ENCODE measurements at places on chromosomes 12 and 14.

- no peak overlapping the region for H3K27ac ChIP-seq
- H3K4me3 ChIP-seq: no peak overlapping the region
- no peaks in the 10 kb centered on the region for H3K27me3 ChIP-seq
- H3K36me3 ChIP-seq: no peaks in the 10 kb centered on the region
- DNase-seq: no peak
These were observed 10.4 kb upstream of the OSBPL8 start for GRCh38 chr12:76569685-76570604.

DNA sequence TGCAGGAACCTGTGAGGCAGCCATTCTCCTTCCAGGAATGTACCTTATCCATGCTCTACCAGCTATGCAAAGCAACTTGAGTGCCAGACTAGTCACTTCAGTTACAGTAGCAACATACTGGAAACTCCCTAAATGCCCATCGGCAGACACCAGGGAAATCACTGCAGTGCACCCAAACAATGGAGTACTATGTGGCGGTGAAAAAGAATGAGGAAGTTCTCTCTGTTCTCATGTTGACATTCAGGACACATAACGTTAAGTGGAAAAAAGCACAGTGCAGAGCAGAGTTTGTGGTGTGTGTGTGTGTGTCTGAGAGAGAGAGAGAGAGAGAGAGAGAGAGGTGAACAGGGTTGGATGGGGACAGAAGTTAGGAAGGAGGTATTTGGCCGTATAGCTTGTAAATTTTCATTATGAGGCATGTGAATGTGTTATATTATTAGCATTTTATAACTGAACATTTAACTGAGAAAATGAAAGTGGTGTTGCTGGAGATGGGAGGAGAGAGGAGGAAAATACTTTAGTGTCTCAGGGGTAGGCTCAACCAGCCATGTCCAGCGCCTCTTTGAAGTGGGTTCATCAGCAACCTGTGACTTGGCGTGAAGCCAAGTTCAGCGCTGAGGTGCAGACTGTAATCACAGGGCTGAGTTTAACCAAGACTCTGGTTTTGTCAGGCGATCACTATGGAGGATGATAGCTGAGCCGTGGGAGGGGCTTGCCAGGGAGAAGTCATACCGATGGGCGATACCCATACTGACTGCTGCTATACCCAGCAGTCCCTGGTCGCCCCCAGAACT lies 17.3 kb downstream of the TNFAIP2 start:
- H3K4me3 ChIP-seq: no peak overlapping the region
- H3K27me3 ChIP-seq: no peaks in the 10 kb centered on the region
- no peaks in the 10 kb centered on the region for H3K4me1 ChIP-seq
- H3K36me3 ChIP-seq: no peaks in the 10 kb centered on the region

GRCh38 chr12:24899503-24900075 lies 49.3 kb downstream of the BCAT1 start:
- H3K4me1 ChIP-seq: peaks cover 30% of the 10 kb centered on the region
- DNase-seq: no peak

GRCh38 chr14:65471038-65471878 lies 58.7 kb downstream of the FUT8 start:
- H3K4me3 ChIP-seq: no peak overlapping the region
- no peaks in the 10 kb centered on the region for H3K27me3 ChIP-seq
- DNase-seq: no peak
- no peaks in the 10 kb centered on the region for H3K36me3 ChIP-seq
- H3K27ac ChIP-seq: no peak overlapping the region

- peak overlapping the region; percentile 22 for H3K27ac ChIP-seq
- H3K4me3 ChIP-seq: no peak overlapping the region
- no peaks in the 10 kb centered on the region for H3K4me1 ChIP-seq
- no peak for DNase-seq
These were observed 14.1 kb downstream of the PRKAB1 start for GRCh38 chr12:119681728-119682638.

GRCh38 chr12:7142809-7143465 lies 12.8 kb downstream of the CLSTN3 start:
- H3K4me3 ChIP-seq: no peak overlapping the region
- H3K27ac ChIP-seq: no peak overlapping the region
- H3K36me3 ChIP-seq: no peaks in the 10 kb centered on the region
- no peaks in the 10 kb centered on the region for H3K4me1 ChIP-seq
- no peak for DNase-seq

DNA sequence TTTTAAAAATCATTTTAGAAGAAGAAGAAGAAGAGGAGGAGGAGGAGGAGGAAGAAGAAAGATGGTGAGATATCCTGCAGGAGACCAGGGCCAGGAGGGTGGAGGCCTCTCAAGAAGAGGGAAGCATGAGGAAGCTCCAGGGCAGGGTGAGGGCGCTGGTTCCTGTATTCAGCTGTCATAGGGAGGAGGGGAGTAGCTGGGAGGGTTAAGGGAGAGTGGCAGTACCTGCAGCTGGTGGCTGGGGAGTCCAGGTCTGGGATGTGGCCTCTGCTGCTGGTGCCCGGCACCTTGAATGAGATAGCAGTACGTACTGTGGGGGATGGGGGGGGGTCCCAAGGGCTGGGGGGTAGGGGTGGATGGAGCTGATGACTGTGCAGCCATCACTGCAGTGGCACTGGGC lies 9.8 kb downstream of the RBP5 start:
- H3K27me3 ChIP-seq: no peaks in the 10 kb centered on the region
- no peaks in the 10 kb centered on the region for H3K4me1 ChIP-seq
- H3K36me3 ChIP-seq: no peaks in the 10 kb centered on the region

- no peak for DNase-seq
- H3K36me3 ChIP-seq: peaks cover 93% of the 10 kb centered on the region
- no peaks in the 10 kb centered on the region for H3K27me3 ChIP-seq
- H3K27ac ChIP-seq: peak overlapping the region; percentile 11
These were observed 8.6 kb downstream of the LDHB start for GRCh38 chr12:21649034-21649433.

DNA sequence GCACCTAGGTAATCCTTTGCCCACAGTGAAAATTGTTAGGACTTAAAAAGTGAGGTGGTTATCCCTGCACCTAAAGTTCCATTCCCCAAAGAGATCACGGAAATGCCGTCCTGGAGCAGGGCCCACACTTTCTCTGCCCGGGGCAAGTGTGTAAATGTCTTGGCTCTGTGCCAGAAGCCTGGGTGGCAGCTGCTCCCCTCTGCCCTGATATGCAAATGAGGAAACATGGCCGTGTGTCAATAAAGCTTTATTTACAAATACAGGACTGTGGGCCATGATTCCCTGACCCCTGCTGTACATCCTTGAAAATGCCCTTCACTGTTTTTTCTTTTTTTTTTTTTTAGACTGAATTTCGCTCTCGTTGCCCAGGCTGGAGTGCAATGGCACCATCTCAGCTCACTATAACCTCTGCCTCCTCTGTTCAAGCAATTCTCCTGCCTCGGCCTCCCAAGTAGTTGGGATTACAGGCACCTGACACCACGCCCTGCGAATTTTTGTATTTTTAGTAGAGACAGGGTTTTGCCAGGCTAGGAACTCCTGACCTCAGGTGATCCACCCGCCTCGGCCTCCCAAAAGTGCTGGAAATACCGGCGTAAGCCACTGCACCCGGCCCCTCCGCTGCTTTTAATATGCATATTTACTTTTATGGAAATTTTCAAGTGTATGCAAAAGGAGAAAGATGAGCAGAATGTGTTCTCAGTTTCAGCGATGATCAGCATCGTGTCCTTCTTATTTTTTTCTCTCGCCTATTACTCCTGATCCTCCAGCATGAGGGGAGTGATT lies 75.5 kb downstream of the GALNT9 start:
- H3K36me3 ChIP-seq: no peaks in the 10 kb centered on the region
- no peak overlapping the region for H3K27ac ChIP-seq
- no peaks in the 10 kb centered on the region for H3K27me3 ChIP-seq
- peaks cover 5% of the 10 kb centered on the region for H3K4me1 ChIP-seq

- no peak overlapping the region for H3K4me3 ChIP-seq
- H3K36me3 ChIP-seq: no peaks in the 10 kb centered on the region
These were observed 40.3 kb upstream of the RCOR1 start for GRCh38 chr14:102551995-102552705.

DNA sequence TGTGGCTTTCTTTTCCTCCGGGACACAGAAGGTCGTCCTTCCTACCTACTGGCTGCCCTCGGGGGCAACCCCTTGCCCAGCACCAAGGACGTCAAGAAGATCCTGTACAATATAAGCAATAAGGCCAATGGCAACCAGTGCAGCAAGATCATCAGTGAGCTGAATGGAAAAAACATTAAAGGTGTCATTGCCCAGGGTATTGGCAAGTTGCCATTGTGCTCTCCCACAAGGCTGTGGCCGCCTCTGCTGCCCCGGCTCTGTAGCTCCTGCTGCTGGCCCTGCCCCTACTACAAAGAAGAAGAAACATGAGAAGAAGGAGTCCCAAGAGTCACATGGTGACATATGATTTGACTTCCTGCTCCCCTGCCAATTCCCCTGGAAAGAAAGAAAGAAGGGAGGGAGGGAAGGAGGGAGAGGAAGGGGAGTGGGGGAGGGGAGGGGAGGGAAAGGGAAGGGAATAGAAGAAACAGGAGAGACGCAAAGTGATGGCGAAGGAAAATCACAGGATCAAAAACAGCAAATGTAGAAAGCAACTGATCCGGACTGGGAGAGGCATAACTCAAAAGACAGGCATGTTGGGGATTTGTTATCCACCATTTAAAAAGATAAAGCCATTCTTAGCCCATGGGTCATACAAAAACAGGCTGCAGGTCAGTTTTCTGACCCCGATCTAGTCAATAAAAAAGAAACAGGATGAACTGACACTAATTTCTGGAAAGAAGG lies 61.3 kb upstream of the RESF1 start:
- H3K4me1 ChIP-seq: peaks cover 6% of the 10 kb centered on the region
- H3K27ac ChIP-seq: no peak overlapping the region
- peak; percentile 61 for DNase-seq
- H3K36me3 ChIP-seq: no peaks in the 10 kb centered on the region
- H3K27me3 ChIP-seq: no peaks in the 10 kb centered on the region
- H3K4me3 ChIP-seq: no peak overlapping the region

- no peak overlapping the region for H3K27ac ChIP-seq
- DNase-seq: no peak
- no peak overlapping the region for H3K4me3 ChIP-seq
- H3K27me3 ChIP-seq: no peaks in the 10 kb centered on the region
- no peaks in the 10 kb centered on the region for H3K4me1 ChIP-seq
These were observed 161.3 kb downstream of the KITLG start for GRCh38 chr12:88418856-88419497.

GRCh38 chr12:47805417-47805816 lies 14.3 kb downstream of the HDAC7 start:
- H3K27ac ChIP-seq: no peak overlapping the region
- no peaks in the 10 kb centered on the region for H3K27me3 ChIP-seq
- no peak overlapping the region for H3K4me3 ChIP-seq
- no peaks in the 10 kb centered on the region for H3K36me3 ChIP-seq
- peaks cover 18% of the 10 kb centered on the region for H3K4me1 ChIP-seq
- no peak for DNase-seq

DNA sequence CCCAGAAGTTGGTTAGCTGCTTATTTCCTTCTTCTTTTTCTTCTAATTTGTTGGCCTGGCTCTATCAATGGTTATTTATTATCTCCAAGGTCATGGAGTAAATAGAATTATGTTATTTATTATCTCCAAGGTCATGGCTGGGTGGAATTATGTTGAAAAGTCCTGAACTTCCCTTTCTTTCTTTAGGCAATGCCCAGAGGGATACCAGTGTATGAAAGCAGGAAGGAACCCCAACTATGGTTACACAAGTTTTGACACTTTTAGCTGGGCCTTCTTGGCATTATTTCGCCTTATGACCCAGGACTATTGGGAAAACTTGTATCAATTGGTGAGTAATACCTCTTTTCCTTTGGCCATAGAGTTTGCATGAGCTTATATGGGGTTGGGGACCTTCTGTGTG lies 111.6 kb downstream of the SCN8A start:
- no peaks in the 10 kb centered on the region for H3K27me3 ChIP-seq
- H3K27ac ChIP-seq: no peak overlapping the region
- no peak overlapping the region for H3K4me3 ChIP-seq
- no peak for DNase-seq
- no peaks in the 10 kb centered on the region for H3K36me3 ChIP-seq
- no peaks in the 10 kb centered on the region for H3K4me1 ChIP-seq

DNA sequence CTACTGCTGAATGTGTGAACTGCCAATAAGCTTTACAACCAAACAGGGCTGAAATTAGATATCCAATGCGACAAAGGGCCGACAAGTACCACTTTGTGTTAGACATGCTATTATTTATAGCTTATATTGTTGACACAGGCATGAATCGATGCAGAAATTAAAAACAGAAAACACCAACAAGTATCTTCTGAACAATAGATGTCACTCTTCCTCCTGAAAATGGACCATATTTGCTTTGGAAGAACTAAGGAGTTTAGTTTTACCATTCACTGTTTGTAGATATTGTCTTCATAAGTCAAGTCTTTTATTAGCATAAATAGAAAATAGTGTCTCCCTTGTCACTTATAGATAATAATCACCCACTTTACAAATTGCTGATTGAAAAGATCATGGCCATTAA lies 86.5 kb downstream of the LRIG3 start:
- no peak overlapping the region for H3K27ac ChIP-seq
- H3K4me1 ChIP-seq: no peaks in the 10 kb centered on the region
- H3K27me3 ChIP-seq: no peaks in the 10 kb centered on the region
- no peaks in the 10 kb centered on the region for H3K36me3 ChIP-seq
- DNase-seq: peak; percentile 8
- no peak overlapping the region for H3K4me3 ChIP-seq

DNA sequence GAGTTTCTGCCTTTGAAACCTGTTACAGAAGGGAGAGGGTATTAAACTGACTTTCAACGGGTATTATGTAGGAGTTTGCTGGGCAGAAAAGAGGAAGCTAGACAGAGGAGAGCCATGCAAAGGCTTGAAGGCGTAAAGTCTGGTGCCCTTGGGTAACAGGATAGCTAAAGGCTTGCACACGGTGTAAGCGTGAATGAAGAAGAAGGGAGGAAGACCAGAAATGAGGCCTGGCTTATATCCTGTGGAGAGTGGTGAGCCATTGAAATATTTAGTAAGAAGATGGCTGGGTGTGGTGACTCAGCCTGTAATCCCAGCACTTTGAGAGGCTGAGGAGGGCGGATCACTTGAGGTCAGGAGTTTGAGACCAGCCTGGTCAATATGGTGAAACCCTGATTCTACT lies 22.6 kb downstream of the SUDS3 start:
- no peaks in the 10 kb centered on the region for H3K27me3 ChIP-seq
- no peak overlapping the region for H3K27ac ChIP-seq
- DNase-seq: no peak
- H3K4me1 ChIP-seq: no peaks in the 10 kb centered on the region
- H3K36me3 ChIP-seq: peaks cover 37% of the 10 kb centered on the region

GRCh38 chr12:30959110-30959710 lies 32.7 kb downstream of the TSPAN11 start:
- DNase-seq: no peak
- no peak overlapping the region for H3K4me3 ChIP-seq
- no peaks in the 10 kb centered on the region for H3K4me1 ChIP-seq
- H3K27me3 ChIP-seq: no peaks in the 10 kb centered on the region
- H3K27ac ChIP-seq: no peak overlapping the region
